Suppressor macrophage treated with lipopolysaccharide for 4 hours (primary cell): ENCODE measurements at places on chromosomes 16 and 17.

GRCh38 chr17:18280766-18281371 lies 20.4 kb downstream of the MIEF2 start:
- DNase-seq: no peak

DNA sequence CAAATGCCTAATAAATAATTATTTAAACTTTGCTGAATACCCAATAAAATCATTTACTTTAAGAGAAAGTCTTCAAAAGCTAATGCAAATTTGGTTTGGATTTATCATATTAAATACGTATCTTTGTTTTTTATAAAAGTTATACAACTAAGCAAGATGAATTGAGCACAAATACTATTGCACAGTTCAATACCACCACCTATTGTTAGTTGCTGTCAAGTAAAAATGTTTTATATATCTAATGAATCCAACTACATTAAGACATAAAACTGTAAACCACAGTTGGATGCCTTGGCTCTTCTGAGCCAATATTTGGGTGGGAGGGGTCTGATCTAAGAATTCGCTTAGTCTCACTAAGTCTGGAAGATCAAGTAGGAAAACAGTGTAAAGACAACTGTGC lies 7.7 kb downstream of the FBXL20 start:
- peak; percentile 21 for DNase-seq

DNA sequence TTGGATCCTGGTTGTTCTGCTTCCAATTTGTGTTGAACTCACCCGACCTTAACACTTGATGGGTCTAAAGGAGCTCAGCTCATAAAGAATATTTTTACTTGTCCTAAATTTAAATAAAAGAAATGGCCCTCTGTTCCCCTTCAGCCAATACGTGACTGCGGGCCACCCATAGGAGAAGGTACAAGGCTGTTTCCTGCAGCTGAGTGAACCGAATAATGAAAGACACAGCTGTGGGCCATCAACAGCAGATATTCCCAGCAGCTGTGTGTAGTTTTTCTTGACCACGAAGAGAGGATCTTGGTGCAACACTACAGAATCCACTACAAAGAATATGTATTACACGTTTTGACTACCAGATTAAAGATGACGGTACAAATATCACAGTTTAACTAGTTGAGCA lies 1431.6 kb downstream of the CDH11 start:
- no peak for DNase-seq

GRCh38 chr17:4509401-4509800 lies 10.7 kb downstream of the SPNS2 start:
- no peak for DNase-seq

DNA sequence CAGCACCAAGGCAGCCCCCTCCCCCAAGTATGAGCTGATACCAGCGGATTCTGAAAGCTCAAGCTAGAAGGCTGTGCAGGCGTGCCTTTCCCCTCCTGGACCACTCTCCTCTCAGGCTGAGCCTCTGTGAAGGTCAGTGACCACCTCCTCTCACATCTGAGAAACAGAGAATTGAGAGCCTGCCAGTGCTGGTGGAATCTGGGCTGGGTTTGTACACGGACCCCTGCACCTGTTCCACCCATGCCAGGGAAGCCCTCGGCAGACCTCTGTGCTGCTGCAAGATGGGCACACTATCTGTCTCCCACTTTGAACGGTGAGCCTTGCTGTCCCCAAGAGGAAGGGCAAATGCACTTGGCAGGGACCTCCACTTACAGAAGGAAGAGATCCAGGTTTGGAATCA lies 54.7 kb upstream of the SDK2 start:
- no peak for DNase-seq

DNA sequence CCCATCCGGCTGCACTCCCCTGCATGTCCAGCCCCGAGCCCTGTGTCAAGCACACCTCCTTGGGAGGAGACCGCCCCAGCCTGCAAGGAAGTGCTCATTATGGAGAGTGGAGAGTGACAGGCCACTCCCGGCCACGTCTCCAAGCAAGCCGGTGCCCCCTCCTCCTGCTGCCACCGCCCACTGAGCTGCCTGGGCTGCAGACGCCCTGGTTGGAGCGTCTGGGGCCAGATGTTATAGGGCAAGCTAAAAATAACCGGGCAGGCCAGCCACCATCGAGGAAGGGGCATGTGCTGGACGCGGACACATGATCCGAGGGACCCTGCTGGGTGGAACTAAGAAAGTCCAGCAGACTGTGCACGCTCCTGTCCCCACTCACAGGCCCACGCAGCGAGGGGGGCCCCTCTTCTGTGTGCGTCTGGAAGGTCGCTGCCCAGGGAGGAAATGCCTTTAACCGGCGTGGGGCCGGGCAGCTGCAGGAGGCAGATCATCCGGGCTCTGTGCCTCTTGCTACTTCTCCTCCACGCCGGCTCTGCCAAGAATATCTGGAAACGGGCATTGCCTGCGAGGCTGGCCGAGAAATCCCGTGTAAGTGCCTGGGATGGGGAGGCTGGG lies at the start of gene WFDC1:
Gene WFDC1, plus strand, starts transcription at position 348 of the 612 bp plus-strand sequence. Its CDS starts 94 bp downstream, at position 442.
- DNase-seq: peak; percentile 12

DNA sequence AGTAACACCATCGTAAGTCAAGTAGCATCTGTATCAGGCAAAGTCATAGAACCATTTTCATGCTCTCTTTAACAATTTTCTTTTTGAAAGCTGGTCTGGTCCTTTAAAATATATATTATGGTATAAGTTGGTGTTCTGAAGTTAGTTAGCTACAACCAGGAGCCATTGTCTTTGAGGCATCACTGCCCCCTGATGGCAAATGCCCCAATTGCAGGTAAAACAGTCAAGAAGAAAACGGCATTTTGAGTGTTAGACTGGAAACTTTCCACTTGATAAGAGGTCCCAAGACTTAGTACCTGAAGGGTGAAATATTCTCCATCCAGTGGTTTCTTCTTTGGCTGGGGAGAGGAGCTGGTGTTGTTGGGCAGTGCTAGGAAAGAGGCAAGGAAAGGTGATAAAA lies 14.1 kb downstream of the TP53 start:
- DNase-seq: peak; percentile 66

- DNase-seq: no peak
Observed at GRCh38 chr17:71395901-71396300, 724.9 kb upstream of the SOX9 start.

DNA sequence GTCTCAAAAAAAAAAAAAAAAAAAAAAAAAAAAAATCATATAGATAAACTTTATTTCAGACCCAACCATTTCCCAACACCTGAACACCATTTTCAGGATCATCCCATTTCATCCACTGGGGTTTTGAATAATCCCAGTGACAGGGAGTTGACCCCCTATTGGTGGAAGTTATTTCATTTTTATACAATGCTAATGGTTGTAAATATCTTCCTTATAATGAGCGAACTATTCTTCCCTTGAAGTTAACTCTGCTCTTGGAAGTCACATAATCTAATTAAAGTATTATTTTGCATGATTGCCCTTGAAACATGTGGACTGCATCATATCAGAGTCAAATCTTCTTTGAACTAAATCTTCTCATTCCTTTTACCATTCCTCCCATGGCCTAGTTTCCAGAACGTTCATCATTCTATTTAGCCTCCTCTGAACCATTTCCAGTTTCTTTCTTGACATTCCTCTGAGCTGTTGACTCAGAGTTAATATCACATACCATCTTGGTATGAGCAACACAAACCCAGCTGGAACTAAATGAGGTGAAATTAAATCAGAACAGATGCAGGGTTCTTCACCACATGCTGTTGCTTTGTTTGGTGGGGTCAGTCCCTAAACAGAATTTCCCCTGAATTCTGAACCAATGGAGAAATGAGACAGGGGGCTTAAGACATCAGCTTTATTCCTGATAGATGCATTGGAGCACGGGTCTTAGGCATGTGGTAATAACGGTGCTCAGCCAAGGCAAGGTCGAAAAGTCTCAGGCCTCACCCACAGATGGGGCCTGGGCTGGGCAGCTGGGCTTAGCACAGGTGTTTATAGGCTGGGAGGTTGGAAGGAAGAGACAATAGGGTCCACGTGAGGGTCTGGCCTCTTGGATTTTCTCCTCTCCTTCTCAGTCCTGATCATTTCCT lies 8.9 kb downstream of the HSD17B2 start:
- DNase-seq: no peak

GRCh38 chr16:81715358-81716196 lies 63.5 kb upstream of the PLCG2 start:
- peak; percentile 11 for DNase-seq

DNA sequence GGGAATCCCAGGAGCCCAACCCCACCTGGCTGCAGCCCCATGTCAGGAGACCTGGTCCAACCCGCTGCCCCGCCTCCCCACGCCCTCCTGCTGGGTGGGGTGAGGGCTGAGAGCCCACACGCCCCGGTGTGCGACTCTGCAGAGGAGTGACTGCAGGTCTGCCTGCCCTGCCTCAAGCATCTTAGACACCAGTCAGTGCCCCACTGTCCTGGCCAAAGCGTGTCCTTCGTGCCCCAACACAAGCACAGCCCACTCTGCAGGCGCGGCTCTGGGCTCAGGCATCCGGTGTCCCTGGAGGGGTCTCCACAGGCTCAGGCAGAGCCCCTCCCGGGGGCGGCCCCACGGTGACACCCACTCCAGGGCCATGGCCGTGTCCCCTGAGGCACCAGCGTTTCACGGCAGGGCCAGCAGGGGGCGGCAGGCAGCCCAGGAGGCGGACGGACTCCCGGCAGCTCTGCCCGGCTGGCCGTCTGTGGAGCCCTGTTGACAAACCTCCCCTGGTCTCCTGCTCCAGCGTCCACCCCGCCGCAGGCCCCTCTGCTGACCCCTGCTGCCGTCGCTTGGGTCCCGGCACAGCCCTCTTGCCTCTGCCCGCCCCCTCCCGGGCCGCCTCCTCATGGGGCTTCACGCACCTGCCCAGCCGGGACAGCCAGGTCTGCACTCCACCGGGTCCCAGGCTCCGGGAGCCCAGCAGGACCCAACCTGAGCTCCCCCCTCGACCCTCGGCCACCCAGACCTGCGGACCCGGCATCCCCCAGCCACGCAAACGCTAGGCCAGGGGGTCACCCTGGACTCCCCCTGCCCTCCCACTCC lies 8.6 kb upstream of the UBE2I start:
- DNase-seq: peak; percentile 77

GRCh38 chr17:47286198-47286914 lies 32.7 kb downstream of the ITGB3 start:
- DNase-seq: no peak

- no peak for DNase-seq
Observed at GRCh38 chr17:80220736-80221215, 549 bp downstream of the SLC26A11 start.

- DNase-seq: no peak
Observed at GRCh38 chr17:3801792-3802191, 804 bp upstream of the ITGAE start.

DNA sequence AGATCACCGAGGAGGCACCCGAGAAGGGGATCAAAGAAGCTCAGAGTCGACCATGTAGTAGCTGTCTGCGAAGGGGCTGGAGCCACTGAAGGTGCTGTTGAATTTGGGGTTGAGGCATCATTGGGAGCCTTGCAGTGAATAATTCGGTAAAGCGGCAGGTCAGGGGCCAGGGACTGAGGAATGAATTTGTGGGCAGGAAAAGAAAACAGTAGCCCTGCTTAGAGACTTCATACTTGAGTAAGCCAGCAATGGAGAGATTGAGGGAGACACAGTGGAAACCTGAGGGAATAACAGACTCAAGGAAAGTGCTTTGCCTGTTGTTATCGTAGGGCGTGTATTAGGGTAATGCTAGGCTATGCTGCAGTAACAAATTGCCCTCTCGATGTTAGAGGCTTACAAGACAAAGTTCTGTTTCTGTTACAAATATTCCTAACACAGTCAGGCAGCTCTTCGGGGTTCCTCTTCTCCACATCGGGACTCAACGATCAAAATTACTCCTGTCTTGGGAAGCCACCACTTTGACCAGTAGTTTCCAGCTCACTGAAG lies 13.4 kb upstream of the HERPUD1 start:
- no peak for DNase-seq

DNA sequence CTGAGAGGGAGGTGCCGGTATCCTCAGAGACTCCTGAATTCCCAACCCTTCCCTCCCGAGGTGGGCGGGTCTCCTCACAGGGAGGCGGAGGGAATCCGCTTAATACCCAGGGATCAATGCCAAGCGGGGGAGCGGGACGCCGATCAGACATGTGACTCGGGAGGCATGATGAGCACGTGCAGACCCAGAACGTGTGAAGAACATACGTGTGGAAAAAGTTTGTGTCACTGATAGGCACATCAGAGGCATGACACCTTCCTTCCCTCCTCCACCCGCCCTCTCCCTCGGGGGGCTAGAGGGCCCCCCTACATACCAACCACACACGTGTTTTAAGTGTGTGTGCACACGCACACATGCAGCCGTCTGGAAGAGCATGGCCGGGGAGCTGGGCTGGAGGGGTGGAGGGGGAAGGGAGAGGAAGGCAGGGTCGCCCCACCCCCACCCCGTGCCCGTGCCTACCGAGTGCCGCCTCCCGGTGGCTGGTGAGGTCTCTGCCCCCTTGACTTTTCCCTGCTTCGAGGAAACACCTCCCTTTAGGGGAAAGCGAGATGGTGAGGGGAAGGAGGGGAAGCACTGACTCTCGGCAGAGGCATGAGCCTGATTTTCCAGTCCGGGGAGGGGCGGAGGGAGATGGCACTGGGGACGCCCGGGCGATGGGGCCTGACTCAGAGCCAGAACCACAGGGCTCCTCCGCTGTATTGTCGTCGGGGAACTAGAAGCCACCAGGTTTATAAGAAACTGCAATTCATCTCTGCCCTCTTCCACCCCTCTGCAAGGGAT lies 12.1 kb upstream of the TBX21 start:
- DNase-seq: peak; percentile 90

DNA sequence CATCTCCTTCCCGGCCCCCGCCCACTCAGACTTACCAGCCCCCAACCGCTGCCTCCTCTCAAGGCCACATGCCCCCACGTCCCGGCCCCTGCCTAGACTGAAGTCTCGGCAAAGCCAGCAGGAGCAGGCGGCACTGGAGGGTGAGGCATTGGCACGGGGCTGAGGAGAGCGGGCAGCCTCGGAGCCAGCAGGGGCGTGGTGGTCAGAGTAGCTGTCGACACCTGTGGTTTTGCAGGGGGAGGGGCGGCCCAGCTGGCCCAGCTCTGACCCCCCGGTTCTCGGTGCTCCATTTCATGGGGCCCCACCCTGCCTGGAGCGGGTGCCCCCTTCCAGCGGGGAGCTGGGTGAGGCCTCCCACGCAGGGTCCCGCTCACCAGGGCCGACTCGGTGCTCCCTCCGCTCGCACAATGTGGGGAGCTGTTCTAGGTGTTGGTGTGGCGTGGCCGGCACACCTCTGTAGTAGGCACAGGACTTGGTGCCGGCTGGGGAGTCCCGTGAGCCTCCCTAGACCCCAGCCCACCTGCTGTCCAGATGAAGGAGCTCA lies 4.7 kb downstream of the CDH15 start:
- DNase-seq: no peak

- no peak for DNase-seq
Observed at GRCh38 chr17:78144736-78145641, 1.2 kb upstream of the C17orf99 start.

DNA sequence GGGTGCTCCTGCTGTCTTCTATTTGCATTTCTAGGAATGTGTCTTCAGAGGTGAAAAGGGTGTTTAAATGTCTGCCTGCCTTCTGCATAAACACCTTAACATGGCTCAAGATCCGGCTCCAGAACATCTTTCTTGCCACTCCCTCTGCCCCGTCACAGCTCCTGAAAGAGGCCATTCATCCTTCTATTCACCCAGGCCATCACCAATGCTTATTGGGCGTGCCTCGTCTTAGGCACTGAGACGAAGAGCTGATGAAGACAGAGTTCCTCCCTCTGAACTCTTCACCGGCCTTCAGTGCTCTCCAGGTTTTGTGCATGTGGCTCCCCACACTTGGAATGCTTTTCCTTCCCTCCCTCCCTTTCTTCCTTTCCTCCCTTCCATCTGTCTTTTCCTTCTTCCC lies 386.7 kb downstream of the UTP18 start:
- no peak for DNase-seq

- DNase-seq: no peak
Observed at GRCh38 chr16:87603684-87604633, 1.7 kb downstream of the JPH3 start.
